Hematopoietic multipotent progenitor cell (in vitro differentiated cells): ENCODE measurements at places on chromosomes 16 and 17. TPM values are rescaled to one million over a fixed set of nuclear protein-coding genes. Genes with fewer than 3 reads are reported as not detected.
A peak's percentile ranks its signal among the peaks of the same experiment; 100 is the strongest.

- no peak for DNase-seq
Observed at GRCh38 chr17:77874303-77875050, 84.0 kb upstream of the TNRC6C start.

- no peak for DNase-seq
Observed at GRCh38 chr17:4939546-4939795, 375 bp downstream of the SLC25A11 start.

- DNase-seq = no peak
Observed at GRCh38 chr17:80024206-80024972, 11.3 kb downstream of the TBC1D16 start.

- peak; percentile 61 for DNase-seq
Observed at GRCh38 chr16:31477220-31478216, 5.4 kb upstream of the SLC5A2 start.

GRCh38 chr17:42682722-42683403 is 532 bp downstream of the CNTNAP1 start:
- DNase-seq = no peak

DNA sequence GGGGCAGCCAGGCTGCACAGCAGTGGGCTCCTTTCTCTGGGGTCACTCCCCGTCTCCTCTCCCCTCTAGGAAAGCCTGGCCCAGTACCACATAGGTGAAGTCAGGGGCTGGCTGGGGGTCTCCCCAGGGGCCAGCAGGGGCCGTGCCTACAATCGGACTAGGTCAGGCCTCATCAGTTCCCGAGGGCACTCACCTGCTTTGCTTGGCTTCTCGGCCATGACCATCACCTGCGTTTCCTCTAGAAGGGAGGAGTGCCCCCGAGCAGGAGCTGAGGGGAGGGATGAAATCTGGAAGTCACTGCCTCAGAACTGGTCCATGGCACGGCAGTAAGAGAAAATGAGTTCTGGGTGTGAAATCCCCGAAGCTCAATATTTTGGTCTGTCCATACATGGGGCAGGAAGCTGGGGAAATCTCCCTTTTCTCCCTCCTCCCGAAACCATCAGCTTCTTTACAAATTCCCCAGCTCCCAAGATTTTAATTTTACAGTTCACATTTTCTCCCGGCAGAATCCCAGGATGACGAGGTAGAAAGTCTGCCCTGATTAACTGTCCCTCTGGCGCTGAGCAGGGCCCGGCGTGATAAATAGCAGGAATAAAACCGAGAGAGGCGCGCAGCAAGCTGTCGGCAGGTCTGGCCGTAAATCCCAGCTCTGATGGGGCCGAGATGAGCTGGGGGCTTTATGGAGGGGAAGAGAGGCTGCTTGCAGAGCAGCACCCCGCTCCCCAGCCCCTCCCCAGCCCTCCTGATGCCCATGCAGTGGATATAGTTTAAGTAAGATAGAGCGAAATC is 172.1 kb downstream of the RBFOX3 start:
- DNase-seq = no peak

- DNase-seq = no peak
Observed at GRCh38 chr16:50265260-50265659, 1.1 kb upstream of the ADCY7 start.

- DNase-seq = no peak
Observed at GRCh38 chr17:44293509-44294226, 14.7 kb upstream of the RUNDC3A start.

- no peak for DNase-seq
Observed at GRCh38 chr17:45923511-45924268, 29.3 kb downstream of the MAPT start.

DNA sequence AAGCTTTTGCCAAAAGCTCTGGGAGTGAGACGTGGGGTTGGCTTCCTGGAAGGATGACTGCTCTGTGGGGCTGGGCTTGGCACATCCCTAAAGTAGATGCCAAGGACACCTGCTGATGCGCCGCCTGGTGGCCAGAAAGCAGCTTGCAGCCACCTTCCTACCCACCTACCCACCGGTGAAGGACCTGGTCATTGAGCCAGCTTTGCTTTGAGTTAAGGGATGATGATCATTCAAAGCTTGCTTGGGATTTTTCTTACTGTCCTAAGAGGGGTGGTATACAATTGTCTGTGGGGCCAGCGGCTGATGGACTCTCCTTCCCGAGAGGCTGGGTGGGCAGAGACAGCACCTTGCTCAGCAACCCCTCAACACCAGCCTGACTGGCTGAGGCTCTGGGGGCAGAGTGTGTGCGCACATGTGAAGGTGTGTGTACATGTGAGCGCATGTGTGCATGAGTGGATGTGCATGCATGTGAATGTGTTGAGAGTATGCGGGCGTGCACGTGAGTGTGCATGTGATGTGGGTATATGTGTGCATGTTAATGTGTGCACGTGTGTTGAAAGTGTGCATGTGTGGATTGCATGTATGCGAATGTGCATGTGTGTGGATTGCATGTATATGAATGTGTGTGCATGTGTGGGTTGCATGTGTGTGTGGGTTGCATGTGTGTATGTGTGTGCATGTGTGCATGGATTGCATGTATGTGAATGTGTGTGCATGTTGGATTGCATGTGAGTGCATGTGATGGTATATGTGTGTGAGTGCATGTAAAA is 18.6 kb downstream of the C1QTNF1 start:
- peak; percentile 74 for DNase-seq

GRCh38 chr17:65103896-65104295 is 33.3 kb upstream of the RGS9 start:
- DNase-seq = no peak

- no peak for DNase-seq
Observed at GRCh38 chr17:18138065-18138749, 29.7 kb downstream of the MYO15A start.

DNA sequence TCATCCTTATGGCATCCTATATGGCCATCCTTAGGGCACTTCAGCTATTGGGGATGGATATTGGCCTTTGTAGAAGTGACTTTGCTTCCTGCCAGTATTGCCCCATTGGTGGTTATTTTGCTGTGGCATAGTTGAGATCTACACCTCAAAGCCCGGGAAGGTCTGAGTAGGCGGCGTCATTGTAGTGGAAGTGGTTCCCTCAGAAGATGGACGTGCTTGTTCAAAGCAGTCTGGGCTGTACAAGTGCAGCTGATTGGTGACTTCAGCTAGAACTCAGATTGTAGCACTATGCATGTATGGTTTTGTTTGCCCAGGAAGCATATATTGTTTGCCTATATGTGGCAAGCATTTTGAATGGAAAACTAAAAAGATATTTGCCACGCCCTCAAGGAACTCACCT is 83.2 kb downstream of the TMC6 start:
- no peak for DNase-seq

- DNase-seq = no peak
Observed at GRCh38 chr16:72794319-72794718, 253.6 kb downstream of the ZFHX3 start.

- DNase-seq = no peak
Observed at GRCh38 chr17:50679008-50679544, 28.6 kb downstream of the ANKRD40 start.

DNA sequence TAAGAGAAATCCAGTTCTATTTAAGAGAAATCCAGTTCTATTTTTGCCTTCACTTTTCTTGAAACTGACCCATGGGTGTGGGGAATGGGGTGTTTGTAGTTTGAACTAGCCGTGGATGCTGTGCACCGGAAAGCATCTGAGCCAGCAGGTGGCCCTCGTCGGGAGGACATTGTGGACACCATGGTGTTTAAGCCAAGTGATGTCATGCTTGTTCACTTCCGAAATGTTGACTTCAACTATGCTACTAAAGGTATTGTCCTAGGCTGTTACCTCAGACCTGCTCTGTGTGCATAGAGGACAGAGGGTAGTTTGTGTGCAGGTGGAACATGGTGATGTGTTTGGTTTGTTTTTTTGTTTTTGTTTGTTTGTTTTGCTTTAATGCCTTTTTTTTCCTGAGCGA is 3.3 kb downstream of the ATXN2L start:
- DNase-seq = no peak

DNA sequence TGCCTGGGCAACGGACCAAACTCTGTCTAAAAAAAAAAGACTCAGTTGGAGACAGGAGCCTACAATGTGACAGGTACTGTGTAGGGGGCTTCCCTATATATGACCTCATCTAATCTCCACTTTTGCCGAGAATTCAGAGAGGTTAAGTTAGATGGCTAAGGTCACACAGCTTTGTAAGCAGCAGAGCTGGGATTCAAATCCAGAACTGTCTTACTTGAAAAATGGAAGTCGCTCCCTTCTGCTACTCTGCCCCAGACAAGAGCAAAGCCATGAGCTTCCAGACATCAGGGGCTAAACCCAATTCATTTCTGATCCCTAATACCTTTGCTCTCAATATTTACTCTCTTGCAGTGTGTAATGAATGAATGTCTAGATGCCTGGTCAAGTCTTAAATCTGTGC is 41.5 kb upstream of the ABCC12 start:
- no peak for DNase-seq

DNA sequence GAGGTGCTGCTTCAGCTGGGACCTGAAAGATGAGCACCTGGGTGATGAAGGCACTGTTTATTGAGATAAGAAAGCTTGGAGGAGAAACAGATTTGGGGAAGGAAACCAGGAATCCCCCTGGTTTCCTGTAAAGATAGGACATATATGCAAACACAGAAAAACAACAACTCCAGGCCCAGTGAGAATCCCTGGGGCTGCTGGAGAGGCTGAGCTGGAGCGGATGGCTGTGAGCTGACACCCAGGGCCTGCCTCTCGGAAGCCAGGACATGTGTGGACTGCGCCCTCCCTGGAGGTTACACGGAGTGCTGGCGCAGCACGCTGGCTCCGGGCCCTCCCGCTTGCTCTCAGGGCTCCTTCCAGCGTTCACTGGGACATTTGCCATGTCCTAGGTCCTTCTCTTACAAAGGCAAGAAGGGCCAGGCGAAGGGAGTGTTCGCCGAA is 57.5 kb downstream of the CYB5B start:
- DNase-seq = no peak

DNA sequence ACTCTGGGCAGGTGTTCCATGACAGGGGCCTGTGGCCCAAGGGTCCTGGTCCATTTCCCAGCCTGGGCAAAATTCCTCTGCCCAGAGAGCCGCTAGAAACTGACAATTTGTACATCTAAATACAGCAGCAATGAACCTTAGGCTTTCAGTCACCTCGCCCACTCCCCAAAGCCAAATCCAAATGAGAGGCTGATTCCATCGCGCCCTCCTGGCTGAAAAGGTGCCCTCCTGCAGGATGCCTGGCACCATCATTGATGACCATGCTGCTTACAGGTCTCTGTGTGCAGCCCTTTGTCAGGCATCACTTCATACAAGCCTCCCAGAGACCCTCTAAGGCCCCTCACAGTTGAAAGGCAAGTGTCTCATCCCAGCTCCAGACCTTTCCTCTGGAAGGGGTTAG is 114.7 kb downstream of the C16orf78 start:
- DNase-seq = no peak

GRCh38 chr16:17171250-17172143 is 299.3 kb downstream of the XYLT1 start:
- no peak for DNase-seq

- DNase-seq = no peak
Observed at GRCh38 chr17:13230350-13231264, 212.8 kb upstream of the ELAC2 start.

GRCh38 chr17:56679115-56679776 is 85.7 kb downstream of the NOG start:
- DNase-seq = peak; percentile 55

DNA sequence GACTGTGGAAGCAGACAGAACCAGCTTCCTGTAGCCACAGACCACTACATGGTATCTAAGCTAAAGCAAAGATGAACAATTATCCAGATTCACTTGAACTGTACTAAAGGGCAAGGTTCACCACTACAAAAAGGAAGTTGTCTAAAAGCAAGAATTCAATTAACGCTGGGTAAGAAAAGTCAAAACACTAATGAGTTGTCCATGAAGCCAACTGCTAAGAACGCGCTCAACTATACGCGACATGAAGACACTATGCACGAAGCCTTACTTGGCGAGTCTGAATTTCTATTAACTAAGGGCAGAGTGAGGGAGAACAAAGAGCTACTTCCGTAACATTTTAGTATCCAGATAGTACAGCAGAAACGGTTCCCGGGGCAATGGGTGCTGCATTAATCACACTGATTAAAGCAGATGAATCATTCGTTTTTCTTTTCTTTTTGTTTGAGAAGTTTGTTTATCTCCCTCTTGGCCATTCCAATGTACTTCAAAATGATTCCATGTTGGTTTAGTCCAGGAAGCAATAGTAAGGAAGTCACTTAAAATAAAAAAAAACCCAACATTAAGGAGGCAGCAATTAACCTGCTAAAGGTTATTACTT is 2.8 kb upstream of the RPS15A start:
- no peak for DNase-seq

GRCh38 chr16:28163699-28164098 is 48.1 kb downstream of the XPO6 start:
- no peak for DNase-seq

DNA sequence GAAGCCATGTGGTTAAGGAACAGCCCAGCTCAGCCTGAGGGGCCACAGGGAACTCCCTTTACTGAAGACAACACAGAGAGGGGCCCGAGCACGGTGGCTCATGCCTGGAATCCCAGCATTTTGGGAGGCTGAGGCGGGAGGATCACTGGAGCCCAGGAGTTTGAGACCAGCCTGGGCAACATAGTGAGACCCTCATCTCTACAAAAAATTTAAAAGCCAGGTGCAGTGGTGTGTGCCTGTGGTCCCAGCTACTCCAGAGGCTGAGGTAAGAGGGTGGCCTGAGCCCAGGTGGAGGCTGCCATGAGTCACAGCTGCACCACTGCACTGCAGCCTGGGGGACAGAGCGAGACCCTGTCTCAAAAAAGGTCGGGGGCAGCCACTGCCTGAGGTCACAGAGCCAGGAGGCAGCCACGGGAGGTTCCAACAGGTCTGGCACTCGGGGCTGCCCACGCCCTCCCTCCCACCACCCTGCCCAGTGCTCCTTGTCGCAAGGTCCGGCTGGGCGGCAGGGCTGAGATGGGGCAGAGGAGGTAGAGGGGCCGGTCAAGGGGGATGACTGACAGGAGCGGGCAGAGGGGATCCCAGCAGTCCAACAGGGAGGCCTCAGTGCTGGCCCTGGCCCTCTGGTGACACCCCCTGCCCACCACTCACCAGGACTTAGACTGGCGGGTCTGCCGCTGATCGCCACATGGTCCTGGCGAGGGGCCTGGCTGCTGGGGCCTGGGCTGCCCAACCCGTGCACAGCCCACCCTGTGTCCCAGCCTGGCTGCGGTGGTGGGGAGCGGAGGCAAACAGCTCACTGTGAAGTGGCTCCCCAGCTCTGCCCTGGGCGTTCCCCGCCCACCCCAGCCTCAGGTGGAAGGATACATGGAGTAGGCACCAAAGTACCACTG is 3.4 kb downstream of the CYBA start:
- DNase-seq = no peak

Gene KRTAP9-4
- total RNA-seq = not detected

Gene SP6
- 0.27 TPM for total RNA-seq

Gene GAST
- not detected for total RNA-seq

Gene EFCAB13
- 2.2 TPM for total RNA-seq

Gene USP43
- total RNA-seq = 3.8 TPM

Gene GPRC5C
- total RNA-seq = 3.8 TPM

Gene CD79B
- 67.1 TPM for total RNA-seq

Gene CES5A
- not detected for total RNA-seq

Gene SPNS3
- total RNA-seq = 65.4 TPM

Gene C1QTNF8
- total RNA-seq = not detected

Gene KRTAP9-7
- not detected for total RNA-seq

Gene LRRC37A3
- 16.7 TPM for total RNA-seq

Gene TP53TG3
- 0.27 TPM for total RNA-seq

Gene SCIMP
- 0.54 TPM for total RNA-seq

Gene PIRT
- total RNA-seq = not detected

Gene MFSD6L
- total RNA-seq = 0.81 TPM

Gene FSCN2
- total RNA-seq = 2.2 TPM
